Muscle of arm (tissue), 14 donors: ENCODE measurements at places on chromosomes 13 and 19. TPM values are rescaled to one million over a fixed set of nuclear protein-coding genes. Genes with fewer than 3 reads are reported as not detected.

CPT1C gene
- 9.7 TPM for polyA plus RNA-seq

KLK14 gene
- polyA plus RNA-seq, result not detected

PRR20A gene
- not detected for polyA plus RNA-seq

SIGLEC5 gene
- polyA plus RNA-seq, result not detected

LIM2 gene
- polyA plus RNA-seq, result not detected

POU2F2 gene
- polyA plus RNA-seq, result 1.1 TPM

IGFL3 gene
- not detected for polyA plus RNA-seq

ACP7 gene
- not detected for polyA plus RNA-seq

ATP1A3 gene
- 0.96 TPM for polyA plus RNA-seq

RNF126 gene
- 33.6 TPM for polyA plus RNA-seq
